ENCODE measurements at places on chromosomes 6 and 20.

GRCh38 chr6:89079511-89080234, 878 bp upstream of the PNRC1 start:
- DNase-seq = peak; percentile 6

DNA sequence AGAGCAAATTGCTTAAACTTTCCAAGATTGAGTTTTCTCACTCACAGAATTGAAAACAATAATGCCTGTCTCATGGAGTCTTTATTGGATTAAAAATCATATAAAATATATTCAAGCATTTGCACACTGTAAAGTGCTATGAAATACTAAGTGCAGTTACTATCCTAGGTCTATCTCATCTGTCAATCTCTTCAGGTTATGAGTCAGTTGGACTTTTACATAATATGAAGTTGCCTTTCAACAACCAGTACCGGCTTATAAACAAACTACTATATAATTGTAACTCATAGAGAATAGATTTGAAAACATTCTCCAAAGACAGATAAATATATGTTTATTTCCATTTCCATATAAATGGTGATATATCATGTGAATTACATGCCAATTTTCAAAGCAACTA, 20.4 kb upstream of the GSTA4 start:
- no peak for DNase-seq

DNA sequence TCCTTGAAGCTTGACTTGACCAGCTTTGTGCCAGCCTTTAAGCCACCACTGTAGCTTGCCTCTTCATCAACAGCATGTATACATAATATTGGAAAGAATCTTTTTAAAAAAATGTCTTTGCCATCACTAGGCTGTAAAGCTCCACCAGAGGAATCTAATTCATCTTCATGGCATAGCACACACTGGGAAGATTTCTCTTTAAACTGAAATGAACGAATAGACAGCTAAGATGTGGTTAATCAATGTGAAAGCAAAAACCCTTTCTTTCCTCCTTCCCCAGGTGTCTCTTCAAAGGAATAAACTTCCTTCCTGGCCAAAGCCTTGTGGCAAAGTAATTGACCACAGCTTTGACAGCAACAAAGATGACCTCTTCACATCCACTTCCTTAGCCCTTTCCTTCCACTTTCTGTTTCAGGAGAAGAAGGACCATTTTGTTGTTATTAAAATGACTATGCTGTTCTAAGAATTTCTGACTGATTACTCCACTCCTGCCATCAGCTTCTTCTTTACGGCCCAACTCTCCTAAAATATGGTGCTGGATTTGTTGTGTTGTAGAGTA, 428.7 kb upstream of the SOX4 start:
- DNase-seq = no peak

GRCh38 chr20:54606380-54606779, 131.0 kb downstream of the DOK5 start:
- DNase-seq = no peak

- DNase-seq = no peak
These were observed 71.4 kb upstream of the SCAF8 start for GRCh38 chr6:154661768-154662167.

DNA sequence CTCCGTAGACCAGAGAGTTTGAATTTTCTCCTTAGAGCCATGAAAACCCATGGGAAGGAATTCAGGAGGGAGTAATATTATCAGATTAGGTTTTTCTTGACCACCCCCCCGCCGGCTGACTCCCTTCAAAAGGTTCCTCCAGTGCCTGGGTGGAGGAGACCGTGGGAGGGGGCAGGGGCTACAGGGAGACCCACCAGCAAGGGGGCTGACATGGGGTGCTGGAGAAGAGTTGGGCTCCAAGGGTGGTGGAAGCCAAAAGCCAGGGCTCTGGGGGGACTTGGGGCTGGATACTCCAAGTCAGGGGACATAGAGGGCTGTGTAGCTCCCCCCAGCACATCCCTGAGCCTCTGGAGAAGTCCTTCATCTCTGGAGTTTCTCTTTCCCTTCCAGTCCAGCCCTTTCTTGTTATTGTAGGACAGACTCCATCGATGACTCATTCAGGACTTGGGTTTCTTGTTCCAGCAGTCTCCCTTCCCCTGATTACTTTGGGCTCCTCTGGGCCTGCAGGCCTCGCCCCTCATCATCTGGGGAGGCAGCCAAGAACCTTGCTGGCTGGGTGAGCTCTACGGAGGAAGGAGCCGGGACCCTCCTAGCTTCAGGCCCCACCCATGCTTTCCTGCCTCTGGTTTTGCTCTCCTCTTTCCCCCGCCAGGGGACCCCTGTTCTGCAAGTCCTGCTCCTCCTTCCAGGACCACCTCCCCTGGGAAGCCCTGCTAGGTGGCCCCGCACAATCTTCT, 10.5 kb upstream of the KIAA1755 start:
- no peak for DNase-seq

GRCh38 chr20:61291166-61291829, 39.2 kb downstream of the CDH4 start:
- DNase-seq = no peak

- no peak for DNase-seq
These were observed 45.8 kb downstream of the GABRR2 start for GRCh38 chr6:89269252-89269651.

DNA sequence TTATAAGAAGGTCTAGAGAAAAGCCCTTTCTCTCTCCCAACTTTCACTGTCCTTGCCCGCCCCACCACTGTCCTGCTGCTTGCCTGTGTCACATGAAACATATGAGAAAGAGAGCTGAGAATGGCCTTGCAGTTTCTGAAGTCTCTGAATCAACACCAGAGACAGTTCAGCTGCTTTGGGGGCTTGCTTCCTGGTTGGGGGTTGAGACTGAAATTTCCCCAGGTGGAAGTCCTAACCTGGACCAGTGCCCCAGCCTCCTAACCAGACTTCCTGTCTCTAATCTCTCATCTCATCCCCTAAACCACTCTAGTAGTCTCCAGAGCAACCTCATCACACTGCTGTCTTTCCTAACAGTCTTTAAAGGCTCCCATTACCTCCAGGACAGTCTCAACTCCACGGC, 10.7 kb downstream of the TRAM2 start:
- DNase-seq = no peak

DNA sequence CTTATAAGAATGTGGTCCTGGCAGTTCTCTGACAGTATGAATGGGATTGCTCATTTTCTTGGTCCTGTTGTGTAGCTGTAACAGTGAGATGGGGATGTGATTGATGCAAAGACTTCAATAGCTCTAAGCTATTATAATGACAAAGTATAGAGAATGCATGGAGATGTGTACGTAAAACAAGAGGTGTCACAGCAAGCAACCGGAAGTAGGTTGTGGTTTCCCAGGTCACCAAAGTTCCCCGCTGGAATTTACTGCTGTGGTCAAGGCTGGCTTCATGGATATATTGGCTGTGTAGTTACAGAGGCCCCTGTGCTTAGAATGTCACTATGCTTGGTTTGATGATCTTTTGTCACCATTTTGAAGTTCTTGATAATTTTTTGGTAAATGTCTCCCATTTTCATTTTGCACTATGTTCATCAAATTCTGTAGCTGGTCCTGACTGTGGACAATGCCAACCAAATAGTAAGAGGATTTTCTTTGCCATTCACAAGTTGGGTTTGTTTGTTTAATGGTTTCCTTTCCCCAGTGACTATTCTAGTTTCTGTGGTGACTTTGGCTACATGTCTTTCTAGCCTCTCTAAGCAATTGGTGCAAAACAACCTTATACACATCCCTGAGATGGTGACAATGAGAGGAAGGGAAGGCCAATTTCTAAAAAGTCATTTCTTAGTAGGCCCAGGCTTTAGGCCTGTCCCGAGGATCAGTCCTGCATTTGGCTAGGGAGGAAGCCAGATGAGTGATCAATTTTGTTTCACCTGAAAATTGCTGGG, 10.5 kb downstream of the DNAH8 start:
- no peak for DNase-seq

DNA sequence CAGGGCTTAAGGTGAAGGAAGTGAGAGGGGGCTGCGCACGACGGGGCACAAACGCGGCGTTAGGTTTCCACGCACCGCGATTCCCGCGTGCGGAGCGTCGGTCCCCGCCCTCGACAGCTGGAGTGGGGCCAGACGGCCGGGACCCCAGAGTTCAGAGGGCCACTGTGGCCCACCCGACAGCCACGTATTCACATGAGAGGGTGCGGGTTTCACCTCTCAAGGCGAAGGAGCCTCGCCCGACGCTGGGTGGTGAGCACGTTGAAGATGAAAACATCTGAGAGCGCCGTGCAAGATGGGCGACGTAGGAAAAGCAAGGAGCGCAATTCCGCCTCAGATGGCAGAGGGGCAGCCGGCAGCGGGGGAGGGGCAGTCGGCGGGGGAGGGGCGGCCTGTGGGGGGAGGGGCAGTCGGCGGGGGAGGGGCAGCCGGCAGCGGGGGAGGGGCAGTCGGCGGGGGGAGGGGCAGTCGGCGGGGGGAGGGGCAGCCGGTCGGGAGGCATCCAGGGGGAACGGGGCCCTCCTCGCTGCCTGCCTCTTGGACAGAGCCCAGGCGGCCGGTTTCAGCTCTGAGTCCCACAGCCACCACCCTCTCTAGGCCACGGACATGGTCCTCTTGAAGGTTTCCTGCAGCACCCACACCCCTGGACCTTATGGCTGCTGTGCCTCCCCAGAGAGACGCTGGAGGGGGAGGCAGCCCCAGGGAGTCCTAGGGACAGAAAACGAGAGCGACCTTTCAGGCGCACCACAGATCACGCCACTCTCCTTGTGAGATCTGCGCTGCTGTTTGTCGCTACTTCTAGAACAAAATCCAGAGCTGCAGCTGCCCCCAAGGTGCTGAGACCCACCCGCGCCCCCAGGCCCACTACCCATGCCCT, 113.7 kb downstream of the DLL1 start:
- no peak for DNase-seq

DNA sequence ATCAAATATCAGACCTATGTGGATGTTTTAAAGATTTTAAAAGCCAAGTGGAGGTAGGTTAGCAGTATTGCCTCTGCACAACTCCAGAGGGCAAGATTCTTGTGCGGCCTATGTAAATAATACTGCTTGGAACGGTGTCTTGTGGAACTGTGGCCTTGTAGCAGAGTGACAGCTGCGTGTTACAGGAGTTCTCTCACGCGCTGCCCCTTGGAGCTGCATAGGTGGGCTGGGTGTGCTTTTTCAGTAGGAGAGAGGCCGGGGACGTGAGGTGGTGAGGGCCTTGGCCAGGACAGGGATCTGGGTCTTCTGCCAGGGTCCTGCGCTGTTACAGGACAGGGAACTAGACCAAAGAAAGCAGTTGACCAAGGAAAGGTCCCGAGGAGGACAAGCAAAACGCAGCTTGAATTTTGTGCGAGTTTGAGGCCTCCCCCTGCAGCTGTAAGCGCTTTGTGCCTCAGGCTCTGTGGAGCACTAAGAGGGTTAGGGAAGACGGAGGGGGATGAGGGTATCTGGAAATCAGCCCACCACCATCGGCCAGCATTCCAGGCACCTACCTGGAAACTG, 1.5 kb downstream of the TMEM181 start:
- DNase-seq = no peak

DNA sequence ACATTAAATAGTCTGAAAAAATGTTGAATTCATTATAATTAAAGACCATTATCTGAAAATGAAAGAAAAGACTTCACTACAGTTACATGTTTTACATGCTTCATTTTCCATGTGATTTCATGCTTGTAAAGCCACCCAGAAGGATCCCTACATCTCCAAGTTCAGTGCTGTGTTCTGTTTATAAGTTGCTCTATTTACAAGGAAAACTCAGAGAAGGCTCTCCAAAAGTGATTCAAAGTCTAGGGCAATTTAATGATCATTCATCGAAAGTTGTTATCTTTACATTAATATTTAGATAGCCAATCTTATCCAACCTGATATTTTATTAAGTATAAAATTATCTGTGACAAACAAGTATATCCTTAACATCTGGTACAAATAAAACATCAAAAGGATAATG, 494.9 kb upstream of the RNF217 start:
- no peak for DNase-seq

- no peak for DNase-seq
These were observed 23.0 kb downstream of the ZSCAN31 start for GRCh38 chr6:28312939-28313338.

DNA sequence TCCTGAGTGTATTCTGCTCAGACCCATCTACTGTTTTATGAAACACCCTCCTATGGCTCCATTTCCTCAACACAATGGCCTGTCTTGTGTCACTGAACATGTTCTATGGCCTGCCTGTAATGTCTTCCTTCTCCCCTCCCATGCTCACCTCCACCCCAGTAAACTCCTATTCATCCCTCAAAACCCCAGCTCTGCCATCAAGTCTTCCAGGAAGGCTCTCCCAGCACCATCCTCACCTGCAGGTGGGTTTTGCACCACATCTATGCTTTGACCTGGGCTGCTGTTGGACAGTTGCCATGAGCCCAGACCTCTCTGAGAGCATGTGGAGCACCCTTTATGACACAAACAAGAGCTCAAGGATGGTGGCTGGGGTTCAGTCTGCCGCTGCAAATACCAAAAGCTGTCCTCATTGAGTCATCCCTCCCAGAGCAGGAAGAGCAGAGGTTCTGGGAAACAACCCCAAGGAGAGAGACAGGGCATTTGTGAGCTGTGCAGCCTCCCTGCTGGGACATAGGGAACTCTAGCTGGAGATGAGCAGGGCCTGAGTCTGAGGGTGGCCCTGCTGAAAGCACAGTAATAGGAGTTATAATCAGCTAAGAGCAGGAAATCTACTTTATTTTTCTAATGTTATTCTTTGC, 93.8 kb upstream of the CD93 start:
- no peak for DNase-seq

Data from NCI-H524 (cell line).